ENCODE measurements at places on chromosomes 4 and X. TPM values are rescaled to one million over a fixed set of nuclear protein-coding genes. Genes with fewer than 3 reads are reported as not detected.

ENPP6 gene
- 0.12 TPM for total RNA-seq

MGARP gene
- total RNA-seq, result 0.34 TPM

SLC38A5 gene
- total RNA-seq, result 1.1 TPM

- H3K36me3 ChIP-seq, result no peaks in the 10 kb centered on the region
- DNase-seq, result no peak
- H3K27ac ChIP-seq, result peak overlapping the region; percentile 58
- H3K27me3 ChIP-seq, result no peaks in the 10 kb centered on the region
Measured at GRCh38 chrX:154805696-154806091, 409 bp upstream of the MPP1 start.

GPR119 gene
- not detected for total RNA-seq

DNA sequence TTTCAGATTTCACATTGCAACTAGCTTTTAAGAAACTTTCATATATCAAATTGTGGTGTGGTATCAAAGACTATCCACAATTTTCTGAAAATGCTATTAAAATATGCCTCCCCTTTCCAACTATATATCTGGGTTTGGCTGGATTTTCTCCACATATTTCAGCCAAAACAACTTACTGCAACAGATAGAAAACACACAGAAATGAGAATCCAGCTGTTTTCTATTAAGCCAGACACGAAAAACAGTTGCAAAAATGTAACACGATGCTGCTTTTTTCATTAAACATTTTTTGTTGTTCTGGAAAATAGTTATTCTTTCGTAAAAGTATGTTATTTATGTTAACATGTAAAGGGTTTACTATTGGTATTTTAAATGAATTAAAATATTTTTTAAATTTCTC is 33.1 kb downstream of the DCTD start:
- H3K27ac ChIP-seq, result no peak overlapping the region
- H3K4me3 ChIP-seq, result no peak overlapping the region
- H3K27me3 ChIP-seq, result no peaks in the 10 kb centered on the region

DNA sequence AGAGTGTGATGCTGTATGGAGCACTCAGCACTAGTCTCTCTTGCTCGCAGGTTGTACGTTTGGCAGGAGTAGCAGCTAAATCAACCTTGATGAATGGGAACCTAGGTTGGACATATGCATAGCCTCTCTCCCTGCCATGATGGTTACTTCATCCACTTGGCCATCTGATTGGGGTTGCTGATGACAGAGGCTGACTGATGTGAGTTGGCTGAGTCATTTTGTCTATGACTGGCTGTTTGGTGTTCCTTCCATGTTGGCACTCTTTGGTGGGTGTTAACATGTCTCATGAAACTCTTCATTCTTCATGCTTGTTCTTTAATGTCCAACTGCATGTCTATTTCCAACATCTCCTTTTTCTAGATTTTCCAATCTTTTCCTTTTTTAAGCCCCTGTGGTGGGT is 31.6 kb upstream of the SPARCL1 start:
- DNase-seq, result no peak
- no peak overlapping the region for H3K27ac ChIP-seq
- no peaks in the 10 kb centered on the region for H3K36me3 ChIP-seq
- peaks cover 4% of the 10 kb centered on the region for H3K4me1 ChIP-seq
- no peak overlapping the region for H3K4me3 ChIP-seq

GRCh38 chr4:7649741-7650531 is 215.2 kb upstream of the PSAPL1 start:
- no peaks in the 10 kb centered on the region for H3K4me1 ChIP-seq
- no peak overlapping the region for H3K4me3 ChIP-seq

- no peak overlapping the region for H3K4me3 ChIP-seq
- H3K27ac ChIP-seq, result no peak overlapping the region
- DNase-seq, result no peak
- H3K36me3 ChIP-seq, result no peaks in the 10 kb centered on the region
Measured at GRCh38 chrX:21153033-21153432, 221.2 kb upstream of the CNKSR2 start.

EIF1AX gene
- total RNA-seq, result 160 TPM

- DNase-seq, result peak; percentile 50
- H3K27ac ChIP-seq, result no peak within 1 kb of the TSS
- no peaks in the 10 kb centered on the region for H3K27me3 ChIP-seq
- no peaks in the 10 kb centered on the region for H3K36me3 ChIP-seq
- peak within 1 kb of the TSS; percentile 63 for H3K4me3 ChIP-seq
- H3K4me1 ChIP-seq, result peaks cover 4% of the 10 kb centered on the region
Measured at GRCh38 chr4:2059046-2059725, at the start of gene NAT8L. NAT8L (plus strand) TSS chr4:2059327; CDS start chr4:2059512, 185 bp downstream.

DNA sequence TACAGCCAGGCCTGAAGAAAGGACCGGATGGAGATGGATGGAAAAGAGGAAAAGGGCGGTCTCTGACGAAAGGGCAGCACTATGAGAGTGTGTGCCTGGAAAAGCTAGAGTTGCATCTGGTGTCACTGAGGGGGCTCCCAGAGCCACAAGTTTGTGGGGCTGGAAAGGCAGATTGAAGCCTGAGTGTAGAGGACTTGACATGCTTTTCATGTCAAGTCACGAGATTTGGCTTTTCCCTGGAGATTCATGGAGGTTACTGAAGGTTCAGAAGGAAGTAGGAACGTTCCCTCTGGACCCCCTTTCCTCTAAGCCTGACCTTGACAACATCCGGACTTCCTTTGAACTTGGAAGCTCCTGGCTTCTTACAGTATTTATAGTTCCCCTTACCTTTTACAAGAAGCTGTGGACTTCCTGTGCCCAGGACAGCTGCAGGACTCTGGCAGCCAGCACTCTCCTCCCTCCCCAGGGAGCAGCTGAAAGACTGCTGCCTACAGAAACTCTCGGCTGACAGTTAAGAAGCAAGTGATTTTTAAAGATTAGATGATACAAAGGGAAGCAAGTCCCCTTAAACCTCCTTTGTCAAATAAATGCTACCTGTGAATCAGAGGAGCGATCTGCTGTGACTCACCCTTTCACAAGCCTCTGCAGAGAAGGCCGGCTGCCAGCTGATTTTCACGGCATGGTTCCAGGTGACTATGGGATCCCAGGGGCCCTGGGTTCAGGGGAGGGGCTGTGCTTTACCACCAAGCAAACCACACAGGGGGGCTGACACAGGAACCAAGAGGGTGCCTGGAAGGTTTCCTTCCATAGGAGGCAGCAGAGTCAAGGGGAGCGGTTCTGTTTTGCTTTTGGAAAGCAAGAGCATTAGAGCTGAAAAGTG is 72.9 kb upstream of the STIM2 start:
- no peaks in the 10 kb centered on the region for H3K36me3 ChIP-seq
- peak overlapping the region; percentile 75 for H3K27ac ChIP-seq
- H3K4me1 ChIP-seq, result peaks cover 30% of the 10 kb centered on the region
- H3K4me3 ChIP-seq, result peak overlapping the region; percentile 45

GAB1 gene
- total RNA-seq, result 10.1 TPM

KDR gene
- total RNA-seq, result 6.1 TPM

TKTL1 gene
- total RNA-seq, result 0.19 TPM

PJA1 gene
- total RNA-seq, result 7.4 TPM

- H3K36me3 ChIP-seq, result no peaks in the 10 kb centered on the region
- no peaks in the 10 kb centered on the region for H3K27me3 ChIP-seq
- no peak overlapping the region for H3K4me3 ChIP-seq
- no peak for DNase-seq
- H3K27ac ChIP-seq, result no peak overlapping the region
Measured at GRCh38 chr4:180630012-180630665, 1613.1 kb upstream of the TENM3 start.

GRCh38 chr4:182576601-182577289 is 333.5 kb downstream of the TENM3 start:
- no peak overlapping the region for H3K4me3 ChIP-seq
- H3K36me3 ChIP-seq, result no peaks in the 10 kb centered on the region
- no peaks in the 10 kb centered on the region for H3K27me3 ChIP-seq
- no peak overlapping the region for H3K27ac ChIP-seq
- H3K4me1 ChIP-seq, result no peaks in the 10 kb centered on the region

MBTPS2 gene
- 12.0 TPM for total RNA-seq

DNA sequence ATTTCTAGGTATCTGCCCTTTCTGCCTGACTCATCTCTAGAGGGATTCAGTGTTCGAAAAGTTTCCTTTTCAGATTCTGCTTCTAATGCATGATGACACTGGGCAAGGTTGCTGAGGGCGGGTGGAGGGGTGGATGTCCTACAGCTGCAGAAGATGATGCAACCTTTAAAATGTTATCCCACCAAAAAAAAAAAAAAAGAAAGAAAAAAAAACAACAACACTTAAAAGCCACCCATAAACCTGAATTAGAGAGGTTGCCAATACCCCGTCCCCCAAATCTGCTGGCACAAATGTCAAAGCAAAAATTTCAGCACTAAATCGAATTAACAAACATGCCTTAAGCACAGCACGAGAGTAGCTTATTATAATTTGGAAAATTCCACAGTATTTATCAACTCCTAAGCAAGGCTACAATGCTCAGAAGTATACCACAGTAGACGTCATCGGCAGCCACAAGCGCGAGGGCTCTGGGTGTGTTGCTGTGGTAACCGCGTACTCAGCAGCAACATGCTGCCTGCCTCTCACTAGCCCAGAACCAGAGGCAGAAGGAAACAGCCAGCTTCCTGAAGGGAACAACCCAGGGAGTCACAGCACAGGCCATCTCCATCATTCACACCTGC is 167.5 kb upstream of the MAP3K15 start:
- H3K27ac ChIP-seq, result no peak overlapping the region
- no peaks in the 10 kb centered on the region for H3K36me3 ChIP-seq
- H3K4me3 ChIP-seq, result no peak overlapping the region
- no peaks in the 10 kb centered on the region for H3K27me3 ChIP-seq
- no peaks in the 10 kb centered on the region for H3K4me1 ChIP-seq
- peak; percentile 54 for DNase-seq

DNA sequence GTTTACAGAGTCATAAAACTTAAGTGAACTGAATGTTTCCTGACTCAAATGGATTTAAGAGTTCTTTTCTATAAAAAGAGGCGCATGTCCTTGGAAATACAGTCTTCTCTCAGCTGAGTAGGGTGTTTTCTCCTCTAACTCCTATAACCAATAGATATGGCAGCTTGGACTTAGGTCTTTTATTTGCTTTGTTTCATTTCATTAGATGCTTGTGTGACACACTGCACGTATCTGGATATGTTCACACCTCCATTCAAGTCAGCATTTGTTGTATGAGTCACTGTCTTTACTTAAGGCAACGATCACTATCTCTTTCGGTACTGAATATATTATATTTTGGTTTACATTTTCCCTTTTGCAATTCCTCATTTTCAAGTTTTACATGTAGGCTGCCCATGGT is 136.6 kb downstream of the ARSF start:
- no peak for DNase-seq
- H3K27ac ChIP-seq, result no peak overlapping the region
- H3K4me1 ChIP-seq, result no peaks in the 10 kb centered on the region
- no peak overlapping the region for H3K4me3 ChIP-seq
- H3K36me3 ChIP-seq, result no peaks in the 10 kb centered on the region
- H3K27me3 ChIP-seq, result no peaks in the 10 kb centered on the region

- H3K4me1 ChIP-seq, result no peaks in the 10 kb centered on the region
- DNase-seq, result no peak
- H3K36me3 ChIP-seq, result no peaks in the 10 kb centered on the region
- no peak overlapping the region for H3K4me3 ChIP-seq
- no peaks in the 10 kb centered on the region for H3K27me3 ChIP-seq
Measured at GRCh38 chr4:134537701-134538100, 336.1 kb upstream of the PABPC4L start.

ZCCHC13 gene
- total RNA-seq, result not detected

CHIC2 gene
- 8.7 TPM for total RNA-seq

HPGD gene
- total RNA-seq, result 6.5 TPM

DCAF4L1 gene
- 0.25 TPM for total RNA-seq

AMBN gene
- not detected for total RNA-seq

LIMCH1 gene
- total RNA-seq, result 279 TPM

- no peaks in the 10 kb centered on the region for H3K27me3 ChIP-seq
- H3K4me1 ChIP-seq, result no peaks in the 10 kb centered on the region
- no peak overlapping the region for H3K27ac ChIP-seq
- no peak for DNase-seq
Measured at GRCh38 chr4:124450851-124451250, 261.7 kb downstream of the ANKRD50 start.

- no peak for DNase-seq
- no peaks in the 10 kb centered on the region for H3K4me1 ChIP-seq
- no peak overlapping the region for H3K27ac ChIP-seq
- H3K36me3 ChIP-seq, result no peaks in the 10 kb centered on the region
- H3K4me3 ChIP-seq, result no peak overlapping the region
Measured at GRCh38 chrX:13646154-13646549, 6.8 kb upstream of the TCEANC start.

- H3K27ac ChIP-seq, result no peak overlapping the region
Measured at GRCh38 chrX:118383120-118383519, 37.2 kb downstream of the WDR44 start.

GRCh38 chrX:71565474-71566041 is 12.7 kb upstream of the GCNA start:
- DNase-seq, result no peak
- H3K36me3 ChIP-seq, result peaks cover 97% of the 10 kb centered on the region
- no peaks in the 10 kb centered on the region for H3K4me1 ChIP-seq
- no peak overlapping the region for H3K4me3 ChIP-seq

- H3K27me3 ChIP-seq, result no peaks in the 10 kb centered on the region
- no peak overlapping the region for H3K4me3 ChIP-seq
- no peaks in the 10 kb centered on the region for H3K36me3 ChIP-seq
- no peak overlapping the region for H3K27ac ChIP-seq
- DNase-seq, result no peak
Measured at GRCh38 chr4:22465349-22465748, 50.5 kb downstream of the ADGRA3 start.

- no peaks in the 10 kb centered on the region for H3K36me3 ChIP-seq
- no peak overlapping the region for H3K4me3 ChIP-seq
- H3K27me3 ChIP-seq, result no peaks in the 10 kb centered on the region
- no peak for DNase-seq
- peaks cover 31% of the 10 kb centered on the region for H3K4me1 ChIP-seq
Measured at GRCh38 chr4:148015468-148015867, 283.6 kb downstream of the ARHGAP10 start.

GRCh38 chr4:173365359-173365996 is 5.3 kb upstream of the SAP30 start:
- H3K4me1 ChIP-seq, result peaks cover 10% of the 10 kb centered on the region
- no peak overlapping the region for H3K4me3 ChIP-seq
- no peaks in the 10 kb centered on the region for H3K36me3 ChIP-seq
- H3K27me3 ChIP-seq, result no peaks in the 10 kb centered on the region

DNA sequence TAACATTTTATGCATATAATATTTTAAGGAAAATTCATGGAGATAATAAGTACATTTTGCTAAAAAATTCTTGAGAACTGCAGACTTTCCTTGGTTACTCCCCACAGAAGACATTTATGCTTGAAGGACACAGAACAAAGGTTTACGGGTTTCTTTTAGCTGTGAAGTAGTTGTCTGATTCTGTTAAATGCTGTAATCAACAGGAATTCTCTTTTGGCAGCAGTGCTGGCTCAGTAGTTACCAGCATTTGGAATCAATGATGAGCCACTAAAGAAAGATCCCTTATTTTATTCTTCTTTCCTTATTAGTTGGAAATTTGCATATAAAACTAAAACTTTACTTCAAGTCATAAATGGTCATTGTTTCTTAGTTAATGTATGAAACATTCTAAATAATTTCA is 199.3 kb upstream of the FAT4 start:
- no peak overlapping the region for H3K27ac ChIP-seq
- H3K4me3 ChIP-seq, result no peak overlapping the region
- no peaks in the 10 kb centered on the region for H3K27me3 ChIP-seq
- H3K36me3 ChIP-seq, result no peaks in the 10 kb centered on the region
- DNase-seq, result no peak
- H3K4me1 ChIP-seq, result no peaks in the 10 kb centered on the region
